ENCODE measurements at places on chromosomes 11 and 22.

GRCh38 chr11:45563171-45563570 is 102.3 kb downstream of the CHST1 start:
- DNase-seq = no peak

DNA sequence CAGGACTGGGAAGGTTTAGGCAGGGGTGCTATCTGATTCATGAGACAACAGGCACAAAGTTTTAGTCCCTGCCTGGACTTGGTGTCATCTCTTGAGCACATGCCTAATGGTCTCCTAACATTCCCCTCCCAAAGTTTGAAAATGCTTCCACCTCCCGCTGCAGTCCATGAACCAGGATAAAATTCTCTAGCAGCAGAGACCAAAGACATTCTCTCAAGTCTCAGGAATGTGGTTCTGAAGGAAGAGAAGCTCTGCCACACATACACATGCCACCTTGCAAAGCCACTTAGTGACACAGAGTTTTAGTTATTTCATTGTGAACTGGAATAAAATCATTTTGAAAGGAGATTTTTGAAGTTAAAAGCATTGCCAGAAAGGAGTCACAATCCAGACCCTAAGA is 15.5 kb downstream of the OR51B6 start:
- DNase-seq = no peak

GRCh38 chr11:113243696-113244095 is 70.7 kb upstream of the TTC12 start:
- DNase-seq = no peak

- no peak for DNase-seq
Measured at GRCh38 chr11:132658696-132659095, 873.6 kb downstream of the OPCML start.

GRCh38 chr22:45925811-45926351 is 51.1 kb downstream of the WNT7B start:
- no peak for DNase-seq

DNA sequence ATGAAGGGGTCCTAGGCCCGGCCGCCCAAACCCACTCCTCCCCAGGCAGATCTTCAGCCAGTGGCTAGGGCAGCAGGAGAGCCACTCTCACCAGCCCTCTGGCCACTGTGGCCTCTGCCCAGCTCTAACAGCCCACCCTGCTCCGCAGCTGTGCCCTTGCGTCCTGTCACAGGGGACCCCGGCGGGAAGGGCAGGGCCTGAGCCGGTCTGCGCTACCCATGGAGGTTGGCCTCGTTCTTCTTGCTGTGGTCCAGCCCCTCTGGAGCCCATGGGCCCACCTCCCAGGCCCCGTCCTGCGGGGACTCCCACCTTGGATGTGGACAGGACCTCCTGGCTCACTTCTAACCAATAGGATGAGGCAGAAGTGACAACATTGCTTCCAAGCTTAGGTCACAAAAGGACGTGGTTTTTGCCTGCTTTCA is 38.3 kb upstream of the TH start:
- no peak for DNase-seq

GRCh38 chr11:74347381-74347780 is 35.9 kb upstream of the P4HA3 start:
- DNase-seq = no peak

- no peak for DNase-seq
Measured at GRCh38 chr11:1660111-1660867, 30.7 kb downstream of the KRTAP5-5 start.

DNA sequence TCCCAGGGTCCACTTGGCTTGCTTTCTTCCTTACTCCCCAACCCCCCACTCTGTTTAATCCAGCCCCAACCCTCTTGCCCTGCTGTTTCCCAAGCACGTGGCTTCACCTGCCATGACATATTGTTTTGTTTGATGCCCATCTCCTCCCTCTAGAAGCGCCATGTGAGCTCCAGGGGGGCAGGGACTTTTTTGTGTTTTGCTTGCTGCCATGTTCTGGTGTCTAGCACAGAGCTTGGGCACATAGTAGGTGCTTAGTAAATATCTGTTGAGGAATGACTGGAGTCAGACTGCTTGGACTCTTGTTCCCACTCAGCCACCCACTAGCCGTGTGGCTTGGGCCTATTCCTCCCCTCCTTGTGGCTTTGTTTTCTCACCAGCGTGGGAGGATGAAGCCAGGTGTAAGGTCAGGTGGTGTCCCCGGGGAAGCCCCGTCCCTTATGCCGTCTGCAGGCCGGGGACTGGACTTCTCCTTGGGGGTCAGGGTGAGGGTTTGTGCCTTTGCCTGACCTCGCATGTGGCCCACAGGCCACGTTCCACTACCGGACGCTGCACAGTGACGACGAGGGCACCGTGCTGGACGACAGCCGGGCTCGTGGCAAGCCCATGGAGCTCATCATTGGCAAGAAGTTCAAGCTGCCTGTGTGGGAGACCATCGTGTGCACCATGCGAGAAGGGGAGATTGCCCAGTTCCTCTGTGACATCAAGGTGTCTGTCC is 3.8 kb downstream of the AIP start:
- DNase-seq = no peak

GRCh38 chr11:18727479-18728236 is 1.7 kb upstream of the IGSF22 start:
- DNase-seq = no peak
